A172 (cell line): ENCODE measurements at places on chromosomes 12 and 14.

- no peak for DNase-seq
Observed at GRCh38 chr14:56806760-56807159, 3.5 kb downstream of the OTX2 start.

- peak; percentile 63 for DNase-seq
Observed at GRCh38 chr12:52956987-52957386, 8.1 kb downstream of the KRT18 start.

DNA sequence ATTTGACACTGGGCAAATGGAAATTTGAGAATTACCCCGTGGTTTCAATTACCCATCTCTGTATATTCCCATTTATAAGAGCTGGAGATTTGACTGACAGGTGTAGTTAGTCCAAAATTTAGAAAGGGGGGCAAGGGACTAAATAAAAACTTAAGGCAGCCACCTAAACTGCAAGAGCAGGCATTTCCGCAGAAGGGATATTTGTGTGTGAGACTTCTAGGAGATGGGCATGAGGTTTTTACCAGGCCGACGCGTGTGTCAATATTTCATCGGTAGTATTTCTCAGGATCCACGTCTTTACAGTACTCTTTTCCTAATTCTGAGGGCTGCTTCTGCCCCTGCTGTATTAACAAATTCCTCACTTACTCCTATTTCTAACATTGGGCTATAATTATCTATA is 1.4 kb downstream of the FAR2 start:
- DNase-seq: no peak

GRCh38 chr14:73717711-73718417 is 3.7 kb upstream of the PNMA1 start:
- no peak for DNase-seq

- DNase-seq: no peak
Observed at GRCh38 chr14:101122237-101123141, 219.0 kb upstream of the RTL1 start.

DNA sequence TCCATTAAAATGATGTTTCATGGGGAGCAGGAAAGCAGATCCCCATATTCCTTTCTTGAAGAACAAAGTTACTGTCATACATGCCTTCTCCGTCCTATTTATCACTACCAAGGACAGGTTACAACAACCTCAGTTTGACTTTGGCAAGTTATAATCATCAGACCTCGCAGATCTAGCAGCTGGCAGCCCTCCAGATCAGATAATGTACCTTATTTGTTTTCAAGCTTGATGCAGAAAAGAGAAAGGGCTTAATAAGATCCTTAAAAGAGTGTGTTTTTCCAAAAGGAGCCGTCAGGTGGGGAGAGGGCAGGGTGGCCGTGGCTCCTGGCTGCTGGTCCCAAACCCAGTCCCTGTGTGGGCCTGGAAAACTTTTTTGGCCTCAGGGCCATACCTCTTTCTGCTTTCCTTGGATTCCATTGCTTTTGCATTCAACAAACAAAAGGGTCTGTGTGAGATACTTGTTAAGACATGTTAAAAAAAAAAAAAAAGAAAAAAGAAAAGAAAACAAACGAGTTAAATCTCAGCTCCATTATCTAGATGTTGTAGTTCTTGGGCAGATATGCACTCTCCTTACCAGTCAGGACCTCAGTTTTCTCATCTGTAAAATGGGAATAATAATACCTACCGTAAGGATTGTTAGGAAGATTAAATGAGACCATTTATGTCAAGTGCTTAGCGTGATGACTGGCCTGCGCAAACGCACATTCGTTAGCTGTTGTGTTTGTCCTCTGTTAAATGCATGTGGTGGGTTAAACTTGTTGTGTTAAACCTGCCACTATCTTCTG is 64.6 kb downstream of the B4GALNT3 start:
- DNase-seq: no peak

- no peak for DNase-seq
Observed at GRCh38 chr12:5661811-5662210, 229.9 kb downstream of the NTF3 start.

- DNase-seq: no peak
Observed at GRCh38 chr12:93094988-93095737, 166.1 kb upstream of the EEA1 start.

DNA sequence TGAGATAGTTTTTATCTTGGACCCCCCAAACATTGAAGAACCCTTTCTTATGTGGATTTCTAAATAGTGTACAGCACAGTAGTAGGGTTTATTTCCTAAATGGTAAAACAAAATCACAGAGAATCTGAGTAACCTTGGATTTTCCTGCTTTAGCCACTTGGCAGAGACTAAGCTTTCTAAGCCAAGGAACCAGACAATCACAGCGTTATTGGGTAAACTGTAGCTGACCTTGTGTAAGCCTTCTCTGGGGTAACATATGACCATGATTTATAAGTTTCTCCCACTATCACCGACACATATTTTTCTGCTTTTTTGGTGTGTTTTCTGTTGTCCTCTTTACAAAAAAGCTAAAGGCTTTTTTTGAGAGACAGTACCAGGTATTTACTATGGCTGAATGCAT is 136.3 kb upstream of the PZP start:
- DNase-seq: no peak

- DNase-seq: no peak
Observed at GRCh38 chr14:72610096-72610830, 283.6 kb downstream of the DPF3 start.

DNA sequence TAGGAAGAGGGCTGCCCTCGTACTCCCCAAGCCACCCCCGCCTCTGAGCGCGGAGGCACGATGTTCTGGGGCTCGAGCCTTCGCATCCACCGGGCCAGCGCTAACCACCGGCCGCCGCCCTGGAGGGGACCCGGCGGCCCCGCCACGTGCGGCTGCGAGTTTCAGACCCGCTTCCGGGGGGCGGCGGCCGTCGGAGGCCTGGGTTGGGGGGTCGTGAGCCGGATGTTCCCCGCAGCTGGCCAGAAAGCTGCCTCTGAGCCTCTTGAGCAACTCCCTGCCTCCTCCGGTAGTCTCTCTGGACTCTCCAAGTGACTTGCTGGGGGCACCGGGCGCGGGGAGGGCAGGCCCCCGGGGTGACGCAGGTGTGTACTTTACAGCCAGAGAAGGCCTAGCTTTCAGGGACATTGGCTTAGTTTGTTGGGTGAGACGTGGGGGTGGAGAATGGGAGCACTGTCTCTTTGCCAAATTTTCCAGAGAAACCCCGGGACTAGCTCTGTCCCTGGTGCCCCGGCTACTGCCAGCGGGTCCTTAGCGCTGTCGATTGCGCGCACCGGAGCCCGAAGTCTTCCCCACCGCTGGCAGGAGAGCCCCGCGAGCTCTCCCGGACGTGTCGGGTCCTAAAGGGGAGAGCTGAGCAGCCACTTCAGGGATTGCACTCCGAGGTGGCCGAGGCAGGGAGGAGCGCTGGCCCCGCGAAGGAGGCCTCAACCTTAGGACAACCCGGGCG is 15.6 kb downstream of the OTX2 start:
- no peak for DNase-seq

DNA sequence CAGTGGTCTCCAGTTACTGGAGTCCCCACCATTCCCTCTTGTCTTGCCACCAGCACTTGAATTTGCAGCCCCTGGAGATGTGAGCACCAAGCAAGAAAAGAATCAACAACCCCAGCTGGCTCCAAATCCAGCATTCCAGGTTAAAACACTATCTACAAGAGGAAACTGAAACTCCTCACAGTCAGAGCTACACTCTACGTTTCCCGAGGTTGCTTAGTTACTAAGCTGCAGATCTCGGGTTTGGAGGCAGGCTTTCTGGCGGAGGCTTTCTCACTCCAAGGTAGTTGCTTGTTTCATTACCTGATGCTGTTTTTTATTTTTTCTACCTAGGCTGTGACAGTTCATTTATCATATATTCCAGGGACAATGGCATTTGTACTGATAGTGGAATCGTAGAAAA is 248.1 kb downstream of the GLT1D1 start:
- DNase-seq: no peak

GRCh38 chr12:118581371-118581770 is 205.0 kb downstream of the SUDS3 start:
- no peak for DNase-seq

DNA sequence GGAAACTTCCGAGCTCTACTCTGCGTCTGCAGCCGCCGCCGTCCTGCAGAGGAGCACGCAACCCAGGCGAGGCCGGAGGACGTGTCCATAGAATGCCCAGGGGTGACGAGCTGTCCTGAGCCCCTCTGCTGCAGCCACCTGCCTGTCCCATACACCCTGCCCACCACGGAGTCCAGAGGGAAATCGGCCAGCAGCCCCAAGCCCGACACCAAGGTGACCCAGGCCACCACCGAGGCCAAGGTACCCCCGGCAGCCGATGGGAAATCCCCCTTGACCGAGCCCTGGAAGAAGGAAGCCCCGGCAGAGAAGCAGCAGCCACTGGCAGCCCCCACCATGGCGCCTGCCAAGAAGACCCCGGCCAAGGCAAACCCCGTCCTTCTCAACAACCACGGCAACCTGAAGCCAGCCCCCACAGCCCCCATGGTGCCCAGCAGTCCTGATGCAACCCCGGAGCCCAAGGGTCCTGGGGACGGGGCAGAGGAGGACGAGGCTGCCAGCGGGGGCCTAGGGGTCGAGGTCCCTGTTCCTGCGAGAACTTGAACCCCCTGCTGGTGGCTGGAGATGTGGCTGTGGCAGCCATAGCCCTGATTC is 128.7 kb upstream of the C14orf180 start:
- DNase-seq: no peak

DNA sequence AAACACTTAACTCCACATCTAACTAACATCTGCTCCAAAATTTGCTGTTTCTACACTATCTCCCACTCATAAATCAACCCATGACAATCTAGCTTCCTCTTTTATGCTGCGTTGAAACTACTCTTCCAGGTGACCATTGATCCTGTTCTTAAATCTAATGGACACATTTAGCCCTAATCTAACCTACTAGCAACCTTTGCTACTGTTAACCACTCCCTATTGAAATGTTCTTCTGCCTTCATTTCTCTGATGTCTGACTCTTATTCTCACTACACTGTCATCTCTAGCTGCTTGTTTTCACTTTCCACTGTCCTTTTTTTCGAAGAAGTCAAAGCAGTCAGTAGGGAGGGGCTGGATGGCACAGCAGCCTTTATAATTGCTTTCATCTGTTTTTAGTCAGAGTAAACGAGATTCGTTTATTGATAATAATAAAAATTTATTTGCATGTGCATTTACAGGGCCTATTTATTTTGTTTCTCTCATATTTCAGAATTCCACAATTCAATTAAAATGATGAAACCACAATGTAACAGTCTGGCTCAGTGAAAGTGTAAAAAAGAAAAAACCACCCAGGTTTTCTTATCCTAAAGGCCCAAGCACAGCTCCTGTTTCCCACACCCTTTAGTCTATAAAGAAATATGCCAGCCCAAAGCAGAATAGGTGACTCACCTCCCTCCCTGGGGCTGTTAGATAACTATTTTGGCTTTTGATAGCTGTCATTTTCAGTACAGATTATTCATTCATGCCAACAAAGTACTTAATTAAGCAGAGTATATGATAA is 44.9 kb downstream of the ATP2B1 start:
- peak; percentile 13 for DNase-seq

DNA sequence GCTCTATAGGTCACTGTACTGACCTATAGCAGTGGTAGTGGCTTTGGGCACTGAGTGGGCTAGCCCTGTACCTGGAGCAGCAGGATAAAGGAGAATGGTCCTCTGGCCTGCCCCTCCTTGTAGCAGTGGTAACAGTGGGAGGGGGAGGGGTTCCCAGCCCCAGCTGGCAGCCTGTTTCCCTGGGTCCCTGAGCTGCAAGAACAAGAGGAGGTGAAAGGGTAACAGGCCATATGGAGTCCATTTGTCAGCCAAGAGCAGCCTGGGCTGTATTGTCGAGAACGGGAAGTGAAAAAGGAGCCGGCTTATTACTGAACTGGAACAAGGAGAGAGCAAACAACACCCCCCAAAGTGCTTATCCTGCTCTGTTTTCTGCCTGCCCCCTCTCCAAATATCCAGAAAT is 73.8 kb upstream of the SRSF5 start:
- DNase-seq: no peak

- DNase-seq: no peak
Observed at GRCh38 chr14:92323011-92323915, at the start of gene SLC24A4. SLC24A4 (plus strand) TSS chr14:92323165; CDS start chr14:92323831, 666 bp downstream.

GRCh38 chr12:69476276-69477017 is 6.3 kb downstream of the FRS2 start:
- no peak for DNase-seq

- DNase-seq: no peak
Observed at GRCh38 chr14:102052522-102052921, 34.3 kb downstream of the HSP90AA1 start.

DNA sequence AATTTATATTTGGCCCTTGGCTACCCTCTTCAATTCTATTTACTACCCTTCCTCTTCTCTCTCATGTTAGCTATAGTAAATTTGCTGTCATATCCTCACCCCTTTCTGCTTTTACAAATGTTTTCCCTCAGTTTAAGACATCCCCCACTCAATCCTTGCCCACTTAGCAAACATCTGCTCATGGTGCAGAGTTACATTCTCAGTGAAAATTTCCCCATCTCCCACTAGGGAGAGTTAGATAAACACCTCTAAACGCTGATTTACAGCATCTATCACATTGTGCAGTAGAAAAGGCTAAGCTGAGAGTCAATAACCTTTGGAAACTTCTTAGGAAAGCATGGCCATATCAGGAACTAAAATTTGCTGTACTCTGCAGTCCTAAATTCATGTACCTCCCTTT is 69.0 kb downstream of the DENND5B start:
- no peak for DNase-seq

GRCh38 chr14:86712727-86713126 is 1182.8 kb downstream of the FLRT2 start:
- no peak for DNase-seq

DNA sequence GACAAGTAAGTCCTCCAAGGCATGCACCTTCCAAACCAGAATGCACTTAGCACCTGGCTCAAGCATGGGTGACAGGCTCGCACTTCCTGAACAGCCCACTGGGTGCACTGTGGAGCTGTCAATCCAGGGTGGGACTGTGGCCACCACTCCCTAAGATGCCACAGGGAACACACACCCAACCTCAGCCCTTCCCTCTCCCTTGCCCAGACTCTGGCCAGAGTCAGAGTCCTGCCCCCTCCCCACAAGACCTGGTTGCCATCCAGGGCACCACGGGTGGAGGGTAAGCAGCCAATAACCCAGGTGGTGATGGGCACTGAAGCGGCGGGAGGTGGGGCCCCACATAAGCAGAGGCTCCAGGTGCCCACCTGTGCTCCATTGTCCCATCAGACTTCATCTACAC is 160.6 kb downstream of the MYRFL start:
- peak; percentile 4 for DNase-seq

DNA sequence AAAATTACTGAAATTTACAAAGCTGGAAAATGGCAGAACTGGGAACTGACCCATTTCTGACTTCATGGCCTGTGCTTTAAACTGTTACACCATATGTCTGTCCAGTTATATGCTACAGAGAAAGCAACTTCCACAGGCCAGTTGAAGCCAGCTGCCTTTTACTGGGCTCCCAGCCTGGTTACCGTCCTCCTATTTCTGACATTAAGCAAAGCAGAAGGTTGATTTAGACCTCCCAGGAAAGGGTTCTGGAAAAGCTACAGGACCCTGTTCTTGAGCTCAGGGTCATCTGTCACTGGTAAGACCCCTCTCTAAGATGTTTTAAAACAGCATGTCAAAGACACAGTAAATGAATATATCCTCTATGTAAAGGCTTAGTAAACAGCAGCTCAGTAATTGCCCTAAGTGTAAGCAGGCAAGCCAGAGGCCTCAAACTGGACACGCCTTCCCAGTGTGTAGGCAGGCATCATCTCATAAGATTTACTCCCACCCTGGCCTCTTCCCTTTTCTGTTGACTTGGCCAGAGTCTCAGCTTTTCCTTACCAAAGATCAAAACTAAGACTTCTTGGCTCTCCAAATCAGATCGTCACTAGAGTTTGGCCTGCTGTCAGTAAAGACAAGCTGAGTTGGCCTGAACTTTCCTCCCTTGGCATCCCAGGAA is 55.4 kb upstream of the RNU6-8 start:
- DNase-seq: no peak

- DNase-seq: peak; percentile 67
Observed at GRCh38 chr12:114918535-114919233, 234.7 kb upstream of the TBX3 start.
